ENCODE measurements at places on chromosomes 3 and 15.

GRCh38 chr3:136192831-136193230 is 3.3 kb downstream of the MSL2 start:
- no peak for DNase-seq

GRCh38 chr3:29711255-29711771 is 430.4 kb downstream of the RBMS3 start:
- DNase-seq = no peak

DNA sequence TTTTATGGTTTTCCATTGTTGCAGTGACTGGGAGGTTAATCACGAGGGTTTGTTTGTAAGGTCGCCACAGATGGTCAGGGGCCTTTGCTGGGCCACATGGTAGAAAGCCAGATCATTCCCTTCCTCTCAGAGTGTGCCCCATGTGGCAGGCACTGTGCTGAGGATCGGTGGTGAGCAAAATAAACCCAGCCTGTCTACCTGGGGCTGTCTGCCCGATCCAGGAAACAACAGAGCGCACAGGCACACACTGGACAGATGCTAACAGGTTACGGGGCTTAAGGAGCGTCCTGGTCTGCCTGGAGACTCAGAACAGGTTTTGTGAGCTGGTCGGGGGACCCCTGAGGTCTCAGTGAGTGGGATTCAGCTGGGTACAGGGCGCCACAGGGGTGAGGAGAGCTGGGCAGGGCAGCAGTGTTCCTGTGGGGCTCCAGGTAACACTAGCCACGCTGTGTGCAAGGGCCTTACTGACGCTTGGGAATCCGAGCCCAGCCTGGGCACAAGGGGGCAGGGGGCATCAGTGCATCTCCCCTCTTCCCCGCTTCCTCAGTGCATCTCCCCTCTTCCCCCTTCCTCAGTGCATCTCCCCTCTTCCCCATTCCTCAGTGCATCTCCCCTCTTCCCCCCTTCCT is 136.4 kb downstream of the DNAJB8 start:
- no peak for DNase-seq

- DNase-seq = no peak
These were observed 47.2 kb upstream of the TEX55 start for GRCh38 chr3:119098619-119099222.

GRCh38 chr3:25489858-25490593 is 62.0 kb downstream of the RARB start:
- no peak for DNase-seq

- no peak for DNase-seq
These were observed 150.8 kb downstream of the SOX2 start for GRCh38 chr3:181862502-181862901.

Measured in dorsolateral prefrontal cortex (tissue), 122 donors.